Stimulated activated CD4-positive, alpha-beta T cell treated with anti-CD3 and anti-CD28 coated beads, Interleukin-15, amount 100 ng/mL, for 24 hours (primary cell): ENCODE measurements at places on chromosomes 4 and X.

DNA sequence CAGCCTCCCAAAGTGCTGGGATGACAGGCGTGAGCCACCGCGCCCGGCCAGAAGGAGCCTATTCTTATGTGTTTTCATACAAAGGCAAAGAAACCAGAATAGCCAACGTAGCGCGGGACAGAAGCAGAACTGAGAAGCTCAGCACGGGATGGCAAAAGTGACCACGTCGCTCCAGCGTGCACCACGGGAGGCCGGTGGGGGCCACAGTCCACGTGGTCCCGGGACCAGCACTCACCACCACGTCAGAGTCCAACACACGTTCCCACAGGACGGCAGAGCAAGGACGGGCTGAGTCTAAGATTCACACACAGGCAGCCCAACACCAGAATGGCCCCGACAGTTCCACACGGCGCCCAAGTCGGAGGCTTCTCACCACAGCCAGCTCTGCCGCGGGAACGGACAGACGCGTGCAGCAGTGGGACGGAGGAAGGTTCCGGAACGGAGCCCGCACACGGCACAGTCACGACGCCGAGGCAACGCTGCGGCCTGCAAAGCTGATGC lies 18.8 kb upstream of the GTPBP6 start:
- no peak for DNase-seq

- DNase-seq = no peak
These were observed 30.9 kb downstream of the CXorf58 start for GRCh38 chrX:23938690-23939089.

GRCh38 chr4:143458966-143459365 lies 54.5 kb upstream of the SMARCA5 start:
- no peak for DNase-seq

DNA sequence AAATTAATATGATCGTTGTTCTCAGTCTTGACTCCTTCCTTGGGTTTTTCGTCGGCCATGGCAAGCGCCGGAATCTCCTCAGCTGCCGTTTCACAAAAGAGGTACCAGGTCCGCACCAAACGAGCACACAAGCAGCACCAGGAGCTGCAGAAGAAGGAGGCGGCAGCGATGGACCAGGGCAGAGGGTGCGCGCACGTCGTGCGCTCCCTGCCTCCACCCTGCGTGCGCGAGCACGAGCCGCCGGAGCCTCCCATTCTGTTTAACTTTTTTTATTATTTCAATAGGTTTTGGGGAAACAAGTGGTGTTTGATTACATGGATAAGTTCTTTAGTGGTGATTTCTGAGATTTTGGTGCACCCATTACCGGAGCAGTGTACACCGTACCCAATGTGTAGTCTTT lies 158.2 kb downstream of the PLS3 start:
- no peak for DNase-seq

DNA sequence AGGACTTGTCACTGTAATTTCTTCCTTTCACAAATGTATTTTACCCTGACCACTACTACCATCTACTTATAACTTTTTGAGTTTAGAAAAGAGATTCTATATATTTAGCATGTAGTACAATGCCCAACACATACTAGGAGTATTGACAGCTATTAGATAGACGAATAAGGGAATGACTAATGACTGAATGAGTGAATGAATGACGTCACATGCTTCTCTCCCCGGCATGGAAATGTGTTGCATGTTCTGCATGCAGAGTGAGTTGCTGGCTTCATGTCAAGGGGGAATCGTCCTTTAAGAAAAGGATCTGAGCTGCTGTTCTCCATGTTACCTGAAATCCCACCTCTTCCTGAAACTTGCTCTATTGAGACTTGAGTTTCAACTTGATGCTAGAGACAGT lies 87.4 kb upstream of the AMELX start:
- DNase-seq = no peak

DNA sequence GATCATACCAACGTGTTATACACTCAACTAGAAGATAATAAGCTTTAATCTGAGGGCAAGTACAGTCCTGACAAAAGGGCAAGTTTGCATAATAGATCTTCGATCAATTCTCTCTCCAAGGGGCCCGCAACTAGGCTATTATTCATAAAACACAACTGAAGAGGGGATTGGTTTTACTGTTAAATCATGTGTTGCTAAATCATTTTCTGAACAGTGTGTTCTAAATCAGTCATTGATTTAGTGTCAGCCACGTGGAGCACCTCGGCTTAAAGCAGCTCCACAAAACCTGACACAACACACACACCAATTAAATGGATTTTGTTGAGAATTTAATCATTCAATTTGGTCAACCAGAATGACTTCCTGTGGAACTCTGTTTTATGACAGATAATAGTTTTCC lies 61.6 kb downstream of the PTCHD1 start:
- no peak for DNase-seq

DNA sequence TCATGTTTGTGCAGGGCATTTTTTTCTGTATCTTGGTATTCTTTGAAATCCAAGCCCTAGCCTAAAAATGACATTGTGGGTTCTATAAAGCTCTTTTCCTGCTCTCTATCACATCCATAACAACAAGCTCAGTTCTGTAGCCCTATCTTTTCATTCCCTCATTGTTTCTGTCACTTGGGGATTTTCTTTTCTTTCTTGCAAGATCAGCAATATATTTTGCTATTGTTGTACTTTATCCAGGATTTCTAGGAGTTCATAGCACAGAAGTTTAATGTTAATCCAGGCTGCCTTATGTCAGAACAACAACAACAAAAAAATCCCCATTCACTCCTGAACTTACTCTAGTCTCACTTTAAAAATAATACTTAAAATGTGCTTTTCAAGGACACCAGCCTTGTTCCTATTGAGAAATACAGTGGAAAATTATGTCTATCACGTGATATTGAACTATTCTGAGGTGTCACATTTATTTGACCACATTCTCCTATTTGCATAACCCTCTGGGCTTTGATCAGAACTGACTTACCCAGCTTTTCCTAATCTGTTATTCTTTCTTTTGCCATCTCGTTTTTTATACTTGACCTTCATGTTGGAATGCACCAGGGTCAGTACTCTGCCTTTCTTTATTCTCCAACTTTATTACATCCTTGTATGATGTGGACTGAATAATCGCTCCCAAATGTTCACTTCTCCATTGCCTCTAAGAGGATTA lies 112.8 kb downstream of the MAGEB5 start:
- no peak for DNase-seq

GRCh38 chrX:149069899-149070298 lies 435.2 kb downstream of the IDS start:
- no peak for DNase-seq
